ENCODE measurements at places on chromosomes 16 and 17.

DNA sequence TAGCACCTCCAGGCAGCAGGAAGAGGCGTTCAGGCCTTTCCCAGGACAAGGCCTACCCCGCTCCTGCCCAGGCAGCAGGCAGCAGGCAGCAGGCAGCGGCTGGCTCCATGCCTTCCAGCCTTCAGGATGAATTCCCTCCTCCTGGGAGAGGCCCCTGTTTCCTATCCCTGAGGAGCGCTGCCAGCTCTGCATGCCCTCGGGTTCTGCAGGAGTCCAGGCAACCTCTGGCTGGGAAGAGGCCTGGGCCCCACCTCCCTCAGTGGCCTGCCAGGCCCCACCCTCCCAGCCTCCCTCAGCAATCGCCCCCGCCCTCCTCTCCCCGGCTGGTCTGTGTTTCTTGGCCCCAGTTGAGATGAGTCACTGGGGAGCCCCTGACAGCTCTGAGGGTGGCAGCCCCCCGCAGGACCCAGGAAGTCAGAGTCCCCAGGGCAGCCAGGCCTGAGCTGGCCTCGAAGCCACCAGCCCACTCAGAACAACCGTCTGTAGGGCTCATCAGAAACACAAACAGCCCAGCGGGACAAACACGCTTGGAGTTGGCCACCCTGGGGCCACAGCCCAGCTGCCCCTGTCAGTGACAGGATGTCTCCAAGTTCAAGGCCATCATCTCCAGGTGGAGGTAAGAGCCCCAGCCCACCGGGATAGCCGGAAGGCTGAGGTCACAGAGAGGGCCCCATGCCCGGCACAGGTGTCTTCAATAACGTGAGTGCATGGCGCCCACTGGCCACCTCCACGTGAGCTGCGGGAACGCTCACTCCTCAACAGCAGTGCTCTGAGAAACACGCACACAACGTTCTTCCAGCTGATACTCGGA is 39.5 kb upstream of the CIBAR2 start:
- DNase-seq = no peak

- DNase-seq = no peak
Observed at GRCh38 chr17:42050393-42051012, at the start of gene C17orf113. Gene C17orf113 (minus strand): TSS chr17:42050601. CDS start chr17:42043376, 7,225 bp downstream.

GRCh38 chr17:76394166-76394565 is 9.8 kb downstream of the SPHK1 start:
- no peak for DNase-seq

GRCh38 chr17:70184770-70185169 is 15.4 kb downstream of the KCNJ2 start:
- DNase-seq = no peak

- no peak for DNase-seq
Observed at GRCh38 chr16:64872101-64872500, 249.8 kb downstream of the CDH11 start.

DNA sequence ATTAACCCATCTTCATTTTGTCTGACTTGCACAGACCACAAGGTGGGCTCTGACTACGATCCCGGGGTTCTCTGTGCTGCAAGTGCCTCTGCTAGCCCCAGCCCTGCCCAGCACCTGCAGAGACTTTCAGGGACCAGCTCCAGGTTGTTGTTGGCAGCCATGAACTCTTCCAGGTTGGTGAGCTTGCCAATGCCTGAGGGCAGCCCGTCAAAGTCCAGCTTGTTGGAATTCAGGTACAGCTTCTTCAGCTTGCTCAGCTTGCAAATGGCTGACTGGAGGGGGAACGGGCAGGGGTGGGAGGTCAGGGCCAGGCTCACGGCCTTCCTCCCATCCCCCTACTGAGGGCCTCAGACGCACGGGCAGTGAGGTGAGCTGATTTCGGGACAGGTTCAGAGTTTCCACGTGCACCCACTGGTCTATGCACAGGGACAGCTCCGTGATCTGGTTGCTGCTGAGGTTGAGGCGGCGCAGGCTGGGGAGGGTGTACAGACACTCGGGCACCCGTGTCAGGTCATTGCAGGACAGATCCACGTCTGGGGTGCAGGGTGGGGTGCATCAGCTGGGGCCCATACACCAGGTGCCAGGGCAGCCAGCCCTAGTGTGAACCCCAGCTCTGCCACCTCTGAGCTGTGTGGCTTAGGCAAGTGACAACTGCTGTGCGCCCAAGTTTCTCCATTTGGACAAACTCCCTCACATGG is 5.2 kb downstream of the FLII start:
- no peak for DNase-seq

GRCh38 chr16:50548125-50548908 is at the start of gene NKD1:
Gene NKD1 (plus strand): TSS chr16:50548396. CDS start chr16:50548554, 158 bp downstream.
- DNase-seq = peak; percentile 53

DNA sequence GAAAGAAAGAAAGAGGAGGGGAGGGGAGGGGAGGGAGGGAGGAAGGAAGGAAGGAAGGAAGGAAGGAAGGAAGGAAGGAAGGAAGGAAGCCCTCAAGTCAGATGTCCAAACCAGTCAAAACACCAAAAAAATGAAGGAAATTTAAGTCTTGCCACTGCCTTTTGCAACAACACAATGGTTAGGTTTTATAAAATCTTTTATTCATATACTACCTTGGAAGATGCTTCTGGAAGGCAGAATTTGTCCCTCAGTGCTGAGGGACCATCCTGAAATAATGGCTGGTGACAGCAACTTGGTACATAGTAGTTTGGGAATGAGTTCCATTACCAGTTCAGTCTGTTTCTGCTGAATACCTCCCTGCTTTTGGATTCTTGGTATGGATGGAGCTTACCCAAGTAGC is 7.9 kb downstream of the APOH start:
- no peak for DNase-seq

GRCh38 chr16:55760310-55761001 is 72.4 kb downstream of the CES1 start:
- no peak for DNase-seq

DNA sequence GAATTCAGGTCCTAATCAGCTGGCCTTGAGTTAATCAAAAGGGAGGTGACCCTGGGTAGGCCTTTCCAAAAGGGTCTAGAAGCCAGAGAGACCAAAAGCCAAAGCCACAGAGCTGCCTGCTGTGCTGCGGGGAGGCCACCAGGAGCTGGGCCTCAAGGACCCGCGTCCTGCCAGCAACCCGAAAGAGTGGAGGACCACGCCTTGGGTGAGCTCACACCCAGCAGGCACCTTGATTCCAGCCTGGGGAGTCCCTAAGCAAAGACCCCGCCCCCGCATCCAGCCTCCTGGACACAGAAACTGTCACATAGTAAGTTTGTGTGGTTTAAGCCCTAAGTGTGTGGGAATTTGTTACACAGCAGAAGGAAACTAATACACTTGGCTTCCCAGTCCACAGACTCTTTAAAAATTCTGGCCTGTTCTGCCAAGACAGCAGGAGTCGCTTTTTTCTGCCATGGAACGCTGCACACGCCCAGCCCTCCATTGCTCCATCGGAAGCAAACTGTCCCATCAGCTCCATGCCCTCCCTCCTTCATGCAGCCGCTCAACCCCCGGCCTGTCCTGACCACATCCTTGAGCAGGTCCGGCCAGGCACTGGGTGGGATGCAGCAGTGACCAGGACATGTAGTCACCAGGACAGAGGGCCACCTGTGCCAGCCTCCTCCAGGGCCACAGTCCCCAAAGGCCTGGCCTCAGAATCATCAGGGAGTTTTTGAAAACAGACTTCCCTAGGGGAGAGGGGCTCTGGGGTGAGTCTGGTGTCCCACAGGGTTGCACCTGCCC is 20.9 kb upstream of the RASD1 start:
- DNase-seq = no peak

- no peak for DNase-seq
Observed at GRCh38 chr16:85402910-85403692, 210.0 kb upstream of the GSE1 start.

GRCh38 chr17:8503807-8504206 is 68.1 kb downstream of the NDEL1 start:
- no peak for DNase-seq

DNA sequence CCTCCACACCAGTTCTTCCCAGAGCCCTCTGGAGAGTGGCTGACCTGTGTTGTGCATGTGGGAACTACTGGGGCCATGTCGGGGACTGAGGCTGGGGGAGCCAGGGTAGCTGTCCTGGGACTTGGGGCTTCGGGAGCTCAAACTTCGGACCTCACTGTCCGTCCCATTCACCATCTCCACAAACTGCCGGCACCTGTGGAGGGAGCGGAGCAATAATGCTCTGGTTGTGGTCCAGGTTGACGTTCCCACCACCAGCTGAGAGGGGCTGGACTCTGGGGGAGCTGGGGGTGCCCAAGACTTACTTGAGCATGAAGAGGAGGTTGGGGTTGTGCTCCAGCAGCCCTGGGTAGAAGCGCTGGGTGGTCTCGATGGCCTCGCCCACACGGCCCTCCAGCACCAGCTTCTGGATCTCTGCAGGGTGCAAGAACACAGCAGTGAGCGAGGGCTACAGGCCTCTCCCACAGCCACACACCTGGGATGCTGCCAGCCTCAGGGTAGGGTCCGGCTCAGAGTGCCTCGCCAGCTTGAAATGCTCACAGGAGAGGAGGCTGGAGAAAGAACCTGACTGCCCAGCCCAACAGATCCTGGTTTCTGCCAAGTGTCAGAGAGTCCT is 10.6 kb upstream of the GFOD2 start:
- no peak for DNase-seq

DNA sequence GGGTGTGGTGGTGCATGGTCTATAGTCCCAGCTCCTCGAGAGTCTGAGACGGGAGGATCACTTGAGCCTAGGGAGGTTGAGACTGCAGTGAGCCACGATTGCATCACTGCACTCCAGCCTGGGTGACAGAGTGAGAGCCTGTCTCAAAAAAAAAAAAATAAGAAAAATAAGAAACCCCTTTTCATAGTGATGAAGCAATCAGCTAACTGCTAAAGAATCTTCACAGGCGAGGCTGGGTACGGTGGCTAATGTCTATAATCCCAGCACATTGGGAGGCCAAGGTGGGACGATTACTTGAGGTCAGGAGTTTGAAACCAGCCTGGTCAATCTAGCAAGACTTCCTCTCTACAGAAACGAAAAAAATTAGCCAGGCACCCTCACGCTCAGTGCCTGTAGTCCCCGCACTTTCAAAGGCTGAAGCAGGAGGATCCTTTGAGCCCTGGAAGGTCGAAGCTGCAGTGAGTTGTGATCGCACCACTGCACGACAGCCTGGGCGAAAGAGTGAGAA is 760 bp downstream of the SLFN12L start:
- DNase-seq = no peak

- no peak for DNase-seq
Observed at GRCh38 chr16:64629622-64630021, 492.2 kb downstream of the CDH11 start.

DNA sequence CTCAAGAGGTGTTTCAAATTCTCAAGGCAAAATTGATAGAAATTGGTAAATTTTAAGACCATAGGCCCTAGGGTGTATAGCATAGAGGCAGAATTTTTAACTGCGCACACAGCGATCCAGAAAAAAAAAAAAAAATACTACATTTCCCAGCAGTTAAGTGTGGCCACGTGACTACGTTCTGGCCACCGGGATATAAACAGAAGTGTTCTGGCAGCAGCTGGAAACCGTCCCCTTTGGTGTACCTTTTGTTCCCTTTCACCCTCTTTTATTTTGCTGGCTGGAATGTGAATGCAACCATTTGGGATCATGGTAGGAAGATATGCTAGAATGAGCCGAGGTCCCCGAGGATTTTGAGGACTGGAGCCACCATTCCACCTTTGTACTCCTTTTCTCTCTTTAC is 52.7 kb upstream of the AKAP1 start:
- DNase-seq = no peak

GRCh38 chr17:48549281-48549630 is 4.3 kb upstream of the HOXB2 start:
- no peak for DNase-seq

DNA sequence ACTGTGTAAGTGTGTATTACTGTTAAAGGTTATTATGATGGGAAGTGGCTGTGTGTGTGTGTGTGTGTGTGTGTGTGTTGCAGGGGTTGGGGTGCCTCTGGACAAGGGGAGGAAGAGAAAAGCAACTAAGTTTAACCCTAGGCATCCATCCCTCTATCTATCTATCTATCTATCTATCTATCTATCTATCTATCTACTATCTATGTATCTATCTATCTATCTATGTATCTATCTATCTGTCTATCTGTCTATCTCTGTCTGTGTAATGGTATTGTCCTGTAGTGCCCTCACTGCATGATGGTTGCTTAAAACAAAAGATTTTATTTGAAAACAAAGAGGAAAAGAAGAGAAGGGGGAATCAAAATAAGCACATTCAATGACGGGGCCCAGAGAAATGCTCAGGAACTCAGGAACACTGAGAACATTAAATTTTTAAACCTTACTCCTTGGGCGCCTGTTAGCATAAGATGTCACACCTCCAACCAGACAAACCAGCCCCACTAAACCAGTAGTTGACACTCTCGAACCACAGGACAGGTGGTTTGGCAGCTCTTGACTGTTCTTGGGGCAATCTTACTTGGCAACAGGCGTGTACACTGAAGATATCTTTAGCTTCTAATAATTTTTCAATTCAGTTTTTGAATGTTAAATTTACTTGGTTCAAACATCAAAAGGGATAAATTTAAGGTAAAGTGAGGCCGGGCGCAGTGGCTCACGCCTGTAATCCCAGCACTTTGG is 5.1 kb upstream of the RPL26 start:
- DNase-seq = no peak

GRCh38 chr17:228951-229708 is 47.7 kb upstream of the DOC2B start:
- DNase-seq = no peak

- no peak for DNase-seq
Observed at GRCh38 chr16:72811876-72812275, 236.1 kb downstream of the ZFHX3 start.

GRCh38 chr17:39239640-39240314 is 14.0 kb upstream of the STAC2 start:
- peak; percentile 73 for DNase-seq

DNA sequence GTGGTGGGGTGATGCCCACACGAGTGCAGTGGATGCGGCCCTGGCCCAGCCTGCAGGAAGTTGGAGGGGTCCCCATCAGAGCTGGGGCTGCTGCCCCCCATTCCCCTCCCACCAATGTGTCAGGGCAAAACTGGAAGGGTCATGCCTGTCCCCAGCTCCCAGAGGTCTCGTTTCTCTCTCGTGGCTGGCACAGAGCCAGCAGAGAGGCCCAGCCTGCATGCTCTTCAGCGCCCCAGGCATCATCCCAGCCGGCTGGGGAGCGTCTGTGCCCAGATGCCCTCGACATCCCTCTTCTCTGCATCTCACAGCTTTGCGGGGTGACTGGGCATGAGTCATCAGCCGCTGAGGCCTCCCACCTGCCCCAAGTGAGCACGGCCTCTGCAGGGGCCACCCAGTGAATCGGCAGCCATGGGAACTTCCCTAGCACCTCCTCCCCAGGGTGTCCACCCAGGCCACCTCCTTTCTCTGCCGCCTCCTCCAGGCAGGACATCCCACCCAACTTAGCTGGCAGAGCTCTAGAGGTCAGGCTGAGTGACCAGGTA is 9.8 kb upstream of the CSNK1D start:
- no peak for DNase-seq

DNA sequence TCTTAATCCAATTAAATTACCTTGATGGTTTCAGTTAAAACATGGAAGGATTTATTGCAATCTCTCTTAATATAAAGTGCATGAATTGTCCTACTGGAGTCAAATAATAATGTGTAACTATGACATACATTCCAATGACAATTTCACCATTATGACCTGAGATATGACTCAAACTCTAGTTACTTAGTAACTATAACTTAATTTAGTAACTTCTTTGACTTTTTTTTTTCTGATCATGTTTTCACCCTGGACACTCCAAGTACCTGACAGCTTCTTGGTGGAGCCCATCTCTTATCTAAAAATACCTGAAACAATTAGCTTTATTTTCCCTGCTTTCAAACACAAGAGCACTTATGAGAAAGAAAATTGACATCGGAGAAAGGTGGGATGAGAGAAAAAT is 123.7 kb downstream of the STX8 start:
- DNase-seq = no peak

All from stimulated activated CD4-positive, alpha-beta T cell treated with anti-CD3 and anti-CD28 coated beads, Interleukin-2, amount 100 ng/mL, for 48 hours (primary cell).